ENCODE measurements at places on chromosomes 1 and 21.

DNA sequence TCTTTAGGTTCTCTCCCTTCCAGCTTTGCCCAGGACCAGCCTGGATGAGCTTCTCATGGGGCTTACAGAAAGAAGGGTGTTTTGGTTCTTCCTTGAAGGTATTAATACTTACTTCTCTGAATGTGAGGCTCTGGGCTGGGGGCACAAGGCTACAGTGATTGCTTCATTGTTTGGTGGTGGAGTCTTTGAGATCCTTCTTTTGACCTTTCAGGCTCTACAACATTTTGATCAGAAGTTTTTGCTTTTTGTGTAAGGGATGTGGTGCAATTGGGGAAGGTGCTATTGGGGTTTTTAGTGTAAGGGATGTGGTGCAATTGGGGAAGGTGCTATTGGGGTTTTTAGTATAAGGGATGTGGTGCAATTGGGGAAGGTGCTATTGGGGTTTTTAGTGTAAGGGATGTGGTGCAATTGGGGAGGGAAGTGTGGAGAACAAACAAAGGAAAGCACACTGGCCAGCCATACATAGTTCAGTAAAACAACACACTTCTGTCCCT is 103.6 kb upstream of the IVNS1ABP start:
- no peak for DNase-seq

GRCh38 chr1:222798116-222798515 is 16.7 kb upstream of the DISP1 start:
- no peak for DNase-seq

GRCh38 chr21:46540087-46540710 is 64.7 kb downstream of the S100B start:
- DNase-seq: no peak

- no peak for DNase-seq
Observed at GRCh38 chr1:23273450-23274133, 56.3 kb upstream of the HTR1D start.

Measured in NCI-H526 (cell line).